Neural crest cell (in vitro differentiated cells): ENCODE measurements at places on chromosomes 3 and 15.
A peak's percentile ranks its signal among the peaks of the same experiment; 100 is the strongest.

DNA sequence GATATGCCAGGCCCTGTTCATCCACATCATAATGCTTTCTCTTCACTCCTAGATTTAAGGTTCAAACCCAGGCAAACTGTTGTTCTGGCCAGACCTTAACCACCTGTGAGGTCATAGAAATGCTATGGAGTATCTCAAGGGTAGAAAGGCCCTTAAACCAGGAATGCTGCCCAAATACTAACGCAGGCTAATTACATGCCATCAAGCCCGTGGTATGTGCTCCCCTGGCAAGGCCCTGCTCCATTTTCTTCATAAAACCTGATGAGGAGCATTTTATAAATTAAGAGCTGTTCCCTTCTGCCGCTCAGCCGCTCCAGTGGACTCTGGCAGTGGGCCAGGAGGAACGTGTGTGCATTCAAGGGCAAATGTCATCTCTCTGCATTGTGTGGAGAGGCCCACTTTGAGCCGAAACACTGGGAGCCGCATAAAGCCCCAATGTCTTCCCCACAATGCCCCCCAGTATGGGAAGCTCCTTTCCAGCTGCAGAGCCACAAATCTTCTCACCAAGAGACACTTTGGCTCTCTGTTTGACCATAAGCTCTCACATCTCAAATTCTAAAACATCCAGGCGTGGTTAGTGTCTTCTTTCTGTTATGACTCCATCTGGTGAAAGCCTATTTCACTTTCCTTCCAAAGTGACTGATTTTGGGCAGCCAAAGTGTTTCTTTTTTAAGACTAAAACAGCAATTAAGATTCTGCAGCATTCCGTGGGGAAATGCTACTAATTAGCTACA, 210.8 kb upstream of the NR2E3 start:
- DNase-seq = no peak

GRCh38 chr3:61237858-61238257, 13.4 kb downstream of the FHIT start:
- DNase-seq = no peak

DNA sequence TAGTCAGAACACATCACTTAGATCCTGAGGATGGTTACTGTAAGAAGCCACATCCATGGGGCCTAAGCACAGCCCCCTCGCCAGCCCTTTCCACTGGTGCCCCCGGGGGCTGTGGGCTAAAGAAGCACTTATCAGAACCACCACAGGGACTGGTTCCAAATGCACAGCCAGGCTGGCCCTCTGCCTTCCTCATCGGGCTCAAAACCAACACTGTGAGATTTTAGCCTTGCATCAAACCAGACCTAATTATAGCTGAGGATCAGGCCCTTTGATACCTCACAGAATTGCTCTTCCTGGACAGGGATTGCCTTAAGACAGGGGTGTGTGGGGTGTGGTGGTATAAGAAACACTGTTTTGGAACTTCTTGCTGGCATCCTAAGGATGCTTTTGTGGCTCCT, 23.7 kb downstream of the SRPRB start:
- DNase-seq = no peak

DNA sequence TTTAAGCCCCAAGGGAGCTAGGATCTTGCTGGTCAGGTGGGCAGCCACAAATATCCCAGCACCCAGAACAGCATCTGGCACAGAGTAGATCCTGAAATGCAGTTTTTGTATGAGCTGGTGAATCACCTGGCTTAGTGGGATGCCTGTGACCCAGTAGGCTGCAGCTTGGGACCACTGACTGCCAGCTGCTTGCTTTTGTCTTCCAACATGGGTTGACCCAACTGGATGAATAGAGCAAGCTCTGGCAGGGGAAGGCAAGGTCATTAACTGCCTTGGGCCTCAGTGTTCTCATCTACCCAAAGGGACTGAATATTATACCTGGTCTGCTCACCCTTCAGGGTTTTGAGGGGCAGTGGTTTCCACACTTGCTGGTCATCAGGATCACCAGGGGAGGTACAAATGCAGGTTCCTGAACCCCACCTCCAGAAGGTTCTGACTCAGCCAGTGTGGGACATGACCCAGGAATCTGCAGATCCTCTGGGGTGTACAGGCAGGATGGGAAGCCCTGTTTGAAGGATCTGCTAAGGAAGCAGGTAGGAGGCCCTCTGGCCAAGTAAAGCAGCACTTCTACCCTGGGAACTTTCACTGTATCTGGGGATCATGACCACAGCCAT, 55.4 kb downstream of the ITGA11 start:
- no peak for DNase-seq

DNA sequence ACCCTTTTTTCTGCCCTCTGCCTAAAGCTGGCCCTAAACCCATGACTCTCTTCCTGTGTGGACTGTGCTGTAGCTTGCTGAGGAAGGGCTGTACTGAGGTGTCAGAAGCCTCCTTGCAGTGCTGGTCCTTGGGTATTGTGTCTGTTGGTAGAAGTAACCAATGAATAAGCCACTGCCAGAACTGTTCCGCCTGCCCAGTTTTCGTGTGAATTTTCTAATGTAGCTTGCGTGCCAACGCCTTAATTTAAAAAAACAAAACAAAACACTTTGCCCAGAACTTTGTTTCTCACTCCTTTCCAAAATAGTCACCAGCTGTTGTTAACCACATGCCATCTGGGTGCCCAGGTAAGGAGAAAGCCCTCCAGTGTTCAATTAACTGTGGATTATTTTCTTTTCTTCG, 101.9 kb downstream of the KLHL25 start:
- no peak for DNase-seq

DNA sequence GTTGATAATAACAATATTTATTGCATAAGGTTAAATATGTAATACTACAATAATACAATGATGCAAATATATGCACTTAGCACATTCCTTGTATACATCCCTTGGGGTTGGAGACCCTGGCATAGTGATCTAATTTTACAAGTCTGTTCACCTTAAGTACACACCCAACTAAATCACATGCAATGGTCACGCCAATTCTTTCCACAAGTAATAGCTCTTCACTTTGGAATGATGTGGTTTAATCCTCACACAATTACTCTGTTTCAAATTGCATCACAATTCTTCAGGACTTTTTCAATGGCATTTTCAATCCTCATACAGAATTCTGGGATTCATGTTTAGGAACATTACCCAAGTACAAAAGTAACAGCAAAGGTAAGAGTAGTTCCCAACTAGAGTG, 27.3 kb upstream of the SPRED1 start:
- no peak for DNase-seq

DNA sequence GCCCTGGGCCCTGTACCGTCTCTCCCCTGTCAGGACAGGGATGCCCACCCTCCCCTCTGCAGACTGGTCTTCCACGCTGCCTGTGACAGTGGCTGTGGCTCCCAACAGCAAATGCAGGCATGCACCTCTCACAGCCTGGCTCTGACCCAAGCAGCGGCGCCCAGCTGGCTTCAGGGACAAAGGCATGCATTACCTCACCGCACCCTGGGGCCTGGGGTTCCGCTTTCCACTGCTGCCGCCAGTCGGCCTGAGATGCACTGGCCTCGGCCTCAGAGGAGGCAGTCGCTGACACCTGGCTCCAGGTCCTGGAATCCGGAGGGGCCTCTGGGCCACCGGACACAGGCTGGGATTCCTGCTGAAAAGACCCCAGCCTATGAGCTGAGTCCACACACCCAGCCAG, 70.3 kb downstream of the SCN5A start:
- DNase-seq = no peak

DNA sequence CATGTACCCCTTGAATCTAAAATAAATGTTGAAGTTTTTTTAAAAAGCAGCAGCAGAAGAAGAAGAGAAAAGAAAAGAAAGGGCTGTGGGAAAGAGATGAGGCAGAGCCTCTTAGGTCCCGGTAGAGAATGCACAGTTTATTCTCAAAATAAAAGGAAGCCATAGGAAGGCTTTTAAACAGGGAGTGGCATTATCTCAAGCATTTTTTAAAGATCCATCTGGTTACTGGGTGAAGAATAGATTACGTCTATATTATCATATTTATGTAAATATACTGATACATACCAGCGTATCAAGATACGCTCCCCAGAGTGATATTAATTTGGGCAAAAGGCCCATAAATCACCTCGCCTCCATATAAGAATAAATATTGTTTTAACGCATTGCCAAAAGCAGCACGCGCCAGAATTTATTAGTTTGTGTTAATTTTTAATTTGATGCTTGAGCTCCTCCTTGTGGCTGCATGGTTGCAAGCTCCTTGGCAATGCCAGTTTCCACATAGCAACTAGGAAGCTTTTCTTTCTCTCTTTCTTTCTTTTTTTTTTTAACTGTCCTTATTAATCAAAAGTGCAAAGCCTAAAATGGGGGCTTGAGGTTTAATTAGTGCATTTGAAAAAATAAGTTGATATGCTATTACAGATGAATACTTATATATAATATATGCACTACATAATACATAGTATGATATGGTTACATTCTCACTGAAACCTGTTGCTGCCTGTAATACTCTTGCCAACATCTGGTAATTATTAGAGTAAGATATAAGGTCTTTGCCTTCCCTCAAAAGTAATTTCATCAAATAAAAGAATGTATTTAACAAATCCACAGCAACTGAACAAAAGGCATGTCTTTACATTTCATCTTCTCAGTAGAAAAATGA, 242.8 kb upstream of the UBE2E2 start:
- peak; percentile 37 for DNase-seq

DNA sequence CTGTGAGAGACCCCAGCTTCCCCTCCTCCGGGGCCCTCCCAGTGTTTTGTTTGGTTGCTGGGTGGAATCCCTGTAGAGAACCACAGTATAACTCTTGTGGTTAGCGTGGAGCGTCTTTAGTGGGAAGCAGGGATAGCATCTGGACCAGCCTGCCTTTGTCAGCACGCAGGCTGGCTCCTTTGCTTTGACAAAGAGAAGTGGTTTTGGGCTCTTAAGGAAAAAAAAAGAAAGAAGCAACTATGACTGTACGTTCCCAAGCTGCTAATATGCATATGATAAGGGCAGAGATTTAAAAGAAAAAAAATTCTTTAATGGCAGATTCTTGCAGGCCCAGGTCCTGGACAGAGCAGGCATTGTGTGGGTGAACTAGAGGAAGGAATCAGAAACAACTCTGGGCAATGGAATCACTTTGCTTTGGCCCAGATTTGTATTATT, 340.8 kb upstream of the CTDSPL start:
- DNase-seq = no peak

DNA sequence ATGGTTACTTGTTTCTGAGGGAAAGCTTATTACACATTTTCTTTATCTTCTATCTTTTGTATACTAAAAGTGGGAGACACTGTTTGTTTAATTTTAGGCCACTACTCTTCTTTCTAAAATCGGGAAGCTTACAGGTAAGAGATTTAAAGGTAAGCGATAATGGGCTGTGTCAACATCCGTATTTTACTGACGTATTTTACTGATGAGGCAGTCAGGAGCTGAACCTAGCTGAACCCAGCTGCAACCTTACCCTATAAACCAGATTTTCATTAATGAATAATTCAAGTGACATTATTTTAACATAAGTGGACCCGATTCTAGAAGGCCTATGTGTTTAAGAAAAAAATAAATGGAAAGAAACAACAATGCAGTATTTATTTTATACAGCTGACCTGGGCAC, 13.1 kb downstream of the PSMD6 start:
- no peak for DNase-seq

DNA sequence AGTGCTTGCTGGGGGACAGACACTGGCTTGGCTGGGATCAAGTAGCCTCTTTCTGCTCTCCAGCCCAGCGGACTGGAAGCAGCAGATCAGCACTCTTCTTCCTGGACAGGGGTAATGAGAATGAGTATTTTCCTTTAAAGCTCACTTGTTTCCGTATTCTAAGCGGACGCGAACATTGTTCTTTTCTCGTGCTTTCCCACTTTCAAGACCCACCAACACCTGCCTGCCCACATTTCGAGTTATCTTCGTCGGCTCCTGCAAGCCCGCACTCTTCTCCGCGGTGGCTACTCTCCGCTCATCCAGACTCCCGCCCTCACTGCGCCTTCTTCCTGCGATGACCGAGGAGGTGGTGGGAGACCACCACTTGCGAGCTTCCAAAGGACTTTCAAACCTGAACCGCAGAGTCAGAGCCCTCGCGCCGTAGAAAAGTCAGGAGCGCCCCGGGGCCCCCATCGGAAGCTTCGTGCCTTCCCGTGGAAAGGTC, 1.6 kb upstream of the PPM1L start:
- DNase-seq = peak; percentile 40

GRCh38 chr3:78605178-78605577, 1162.6 kb downstream of the ROBO1 start:
- DNase-seq = no peak

GRCh38 chr15:79595306-79595705, 163.2 kb downstream of the MINAR1 start:
- DNase-seq = no peak

DNA sequence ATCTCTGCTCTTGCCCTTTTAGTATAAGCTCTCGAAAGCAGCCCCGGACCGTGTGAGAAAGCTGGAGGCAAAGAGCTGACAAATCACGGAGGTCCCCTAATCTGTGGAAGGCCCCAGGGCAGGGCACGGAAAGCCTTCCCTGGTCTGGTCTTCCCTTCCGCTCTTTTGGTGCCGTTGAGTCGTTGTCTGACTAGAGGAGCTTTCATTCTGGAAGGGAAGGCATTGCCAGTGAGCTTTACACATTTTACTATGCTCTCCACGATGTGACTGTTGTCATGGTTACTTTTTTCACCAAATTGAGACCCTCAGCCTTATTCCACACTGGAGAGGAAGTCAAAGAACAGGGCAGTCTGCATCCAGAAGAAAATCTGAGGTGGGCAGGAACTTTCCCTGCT, 71.7 kb downstream of the CYP19A1 start:
- DNase-seq = no peak

- DNase-seq = no peak
Observed at GRCh38 chr3:173275740-173276139, 121.8 kb upstream of the NLGN1 start.

DNA sequence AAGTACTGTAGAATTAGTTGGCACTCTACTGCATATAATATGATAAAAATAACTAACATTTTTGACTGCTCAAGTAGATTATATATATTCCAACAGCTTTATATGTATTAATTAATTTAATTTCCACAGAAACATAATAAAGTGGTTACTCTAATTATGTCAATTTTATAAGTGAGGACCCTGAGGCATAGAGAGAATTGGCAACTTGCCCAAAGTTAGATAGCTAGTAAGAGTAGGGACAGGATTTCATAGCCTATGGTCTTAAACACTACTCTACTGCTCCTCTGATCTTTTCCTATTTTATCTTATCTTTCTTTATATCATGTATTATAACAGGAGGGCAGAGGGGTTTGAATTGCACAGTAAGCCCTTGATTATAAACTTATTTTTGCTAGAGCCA, 418.7 kb upstream of the SGO1 start:
- no peak for DNase-seq

GRCh38 chr15:80475572-80475971, 71.4 kb downstream of the ARNT2 start:
- DNase-seq = no peak

DNA sequence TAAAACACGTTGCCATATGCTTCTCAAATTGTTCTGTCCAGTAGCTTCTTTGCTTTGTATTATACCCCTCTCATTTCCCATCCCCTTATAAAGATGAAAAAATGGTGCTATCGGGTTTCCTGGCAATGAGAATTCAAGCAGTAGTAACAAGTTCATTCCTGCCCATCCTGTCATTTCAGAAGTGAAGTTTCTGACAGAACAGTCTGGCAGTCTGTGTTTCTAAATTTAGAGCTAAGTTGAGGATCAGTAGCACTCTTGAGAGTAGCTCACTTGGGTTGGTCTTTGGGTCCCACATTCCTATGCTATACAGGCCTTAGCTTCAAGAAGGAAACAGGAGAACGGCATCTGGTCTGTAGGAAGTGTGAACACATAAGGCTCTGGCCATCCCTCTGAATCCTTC, 134.6 kb downstream of the GHSR start:
- DNase-seq = no peak
